ENCODE measurements at places on chromosomes 16 and 17.

DNA sequence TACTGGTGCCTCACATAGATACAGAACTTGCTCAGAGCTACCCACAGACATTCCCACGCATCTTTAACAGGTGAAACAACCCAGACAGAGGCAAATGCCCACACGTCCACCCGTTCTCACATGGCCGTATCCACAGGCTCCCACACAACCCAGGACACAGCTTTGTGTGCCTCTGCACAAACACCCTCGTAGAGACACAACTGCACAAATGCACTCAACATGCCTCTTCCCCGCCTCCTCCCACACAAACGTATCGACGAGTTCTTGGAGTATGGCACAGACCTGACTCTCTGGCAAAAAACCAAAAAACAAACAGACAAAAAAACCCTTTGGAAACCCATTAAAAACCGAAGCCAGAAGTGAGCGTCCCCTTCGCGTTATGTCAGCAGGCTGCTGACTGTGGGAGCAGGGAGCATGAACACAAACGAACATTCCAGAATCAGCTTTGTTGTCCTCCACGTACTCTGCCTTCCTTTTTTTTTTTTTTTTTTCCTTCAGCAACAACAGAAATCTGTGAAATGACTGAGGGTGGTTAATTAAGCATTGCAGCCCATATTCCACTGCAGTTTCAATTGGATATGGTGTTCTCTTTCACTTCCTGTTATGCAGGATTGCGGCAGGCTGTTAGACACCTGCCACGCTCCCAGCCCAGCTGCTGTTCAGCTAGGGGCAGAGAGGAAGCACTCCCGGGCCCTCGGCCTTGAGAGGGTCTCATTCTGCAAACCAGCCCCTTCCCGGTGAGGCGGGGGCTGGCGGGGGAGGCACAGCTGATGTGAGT, 313.7 kb downstream of the MAF start:
- no peak for DNase-seq

- DNase-seq = no peak
Observed at GRCh38 chr17:71200597-71200996, 920.2 kb upstream of the SOX9 start.

DNA sequence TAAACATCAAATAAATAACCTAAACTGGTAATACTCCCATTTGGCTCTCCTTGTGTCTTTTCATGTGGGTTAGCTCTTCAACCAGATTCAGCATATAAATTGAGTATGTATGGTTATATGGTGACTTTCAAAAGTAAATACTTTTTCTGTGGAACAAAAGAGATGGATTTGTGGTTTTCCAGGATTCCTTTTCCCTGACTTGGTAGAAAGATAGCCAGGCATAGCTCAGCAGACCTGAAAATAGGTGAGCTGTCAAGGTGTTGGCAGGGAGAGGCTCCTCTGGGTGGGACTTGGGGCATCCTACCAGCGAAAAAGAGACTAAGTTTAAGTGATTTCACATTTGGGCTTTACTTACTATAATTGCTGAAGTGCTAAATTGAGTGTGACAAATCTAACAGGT, 80.3 kb downstream of the FTO start:
- DNase-seq = no peak

DNA sequence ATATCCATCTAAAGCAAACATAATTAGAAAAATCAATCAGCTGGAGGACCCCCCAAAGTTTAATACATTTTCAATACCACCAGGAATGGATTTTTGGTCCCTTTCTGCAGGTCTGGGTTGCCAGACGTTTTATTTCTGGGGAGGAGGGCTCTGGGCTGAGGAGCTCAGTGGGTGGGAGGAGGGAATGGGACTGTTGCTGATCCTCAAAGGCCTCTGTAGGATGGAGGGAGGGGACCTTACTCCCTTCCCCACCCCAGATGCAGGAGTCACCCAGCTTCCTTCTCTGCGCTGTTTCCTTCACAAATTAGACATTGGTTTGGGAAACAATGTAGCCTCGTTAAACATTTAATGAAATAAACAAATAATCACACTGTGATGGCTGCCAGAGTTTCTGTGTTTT, 6.6 kb downstream of the RND2 start:
- no peak for DNase-seq

DNA sequence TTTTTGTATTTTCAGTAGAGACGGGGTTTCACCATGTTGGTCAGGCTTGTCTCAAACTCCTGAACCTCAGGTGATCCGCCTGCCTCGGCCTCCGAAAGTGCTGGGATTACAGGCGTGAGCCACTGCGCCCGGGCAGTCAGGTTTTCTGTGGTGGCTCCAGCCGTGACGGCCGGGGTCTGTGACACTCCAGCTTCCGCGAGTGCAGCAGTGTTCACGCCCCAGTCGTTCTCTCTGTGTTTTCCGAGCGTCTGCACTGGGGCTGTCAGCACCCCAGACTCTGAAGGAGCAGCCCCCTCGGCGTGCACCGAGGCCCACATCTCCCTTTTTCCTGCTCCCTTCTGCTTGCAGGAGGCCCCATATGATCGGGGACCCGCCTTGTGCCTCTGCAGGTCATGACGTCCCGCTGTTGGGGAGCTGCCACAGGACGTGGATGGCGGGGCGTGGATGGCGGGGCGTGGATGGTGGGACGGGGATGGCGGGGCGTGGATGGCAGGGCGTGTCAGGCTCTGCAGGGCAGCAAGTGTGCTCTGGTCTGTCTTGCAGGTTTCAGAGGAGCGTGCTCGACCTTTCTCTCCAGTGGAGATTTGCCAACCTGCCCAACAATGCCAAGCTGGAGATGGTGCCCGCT, 5.7 kb downstream of the ASPSCR1 start:
- DNase-seq = no peak

DNA sequence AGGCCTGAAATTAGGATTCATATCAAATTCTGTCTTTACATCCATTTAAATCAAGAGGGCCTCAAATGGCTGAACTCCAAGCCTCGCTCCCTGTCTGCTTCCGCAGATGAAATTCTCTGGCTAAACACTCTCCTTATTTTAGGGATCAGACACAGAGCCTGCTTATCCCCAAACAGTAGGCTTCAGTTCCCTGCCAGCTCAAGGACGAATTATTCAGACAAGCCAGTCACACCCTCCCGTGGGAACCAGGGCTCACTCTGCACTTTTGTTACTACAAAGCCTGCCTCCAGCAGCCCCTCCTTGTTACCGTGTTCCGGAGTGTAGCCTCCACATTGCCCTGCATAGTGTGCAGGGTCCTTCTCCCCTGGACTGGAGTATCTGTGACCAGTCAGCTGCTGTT, 46.6 kb upstream of the LCMT1 start:
- DNase-seq = no peak

DNA sequence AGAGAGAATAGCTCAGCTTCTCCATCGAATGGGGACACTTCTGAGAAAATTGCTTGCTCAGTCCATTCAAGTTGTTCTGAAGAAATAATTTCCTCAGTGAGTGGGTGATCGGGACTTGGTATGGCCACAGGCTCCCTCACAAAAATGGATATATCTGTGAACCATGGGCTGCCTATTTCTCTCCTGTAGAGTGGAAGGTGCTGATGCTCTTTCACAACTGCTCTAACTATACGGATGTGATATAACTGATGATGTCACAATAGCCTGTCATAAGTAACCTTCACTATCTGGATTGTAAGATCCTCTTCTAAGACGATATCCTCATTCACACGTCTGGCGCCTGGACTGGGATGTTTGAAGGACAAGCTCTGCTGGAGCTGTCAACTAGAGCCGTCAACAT, 4.7 kb upstream of the CCL18 start:
- DNase-seq = no peak

DNA sequence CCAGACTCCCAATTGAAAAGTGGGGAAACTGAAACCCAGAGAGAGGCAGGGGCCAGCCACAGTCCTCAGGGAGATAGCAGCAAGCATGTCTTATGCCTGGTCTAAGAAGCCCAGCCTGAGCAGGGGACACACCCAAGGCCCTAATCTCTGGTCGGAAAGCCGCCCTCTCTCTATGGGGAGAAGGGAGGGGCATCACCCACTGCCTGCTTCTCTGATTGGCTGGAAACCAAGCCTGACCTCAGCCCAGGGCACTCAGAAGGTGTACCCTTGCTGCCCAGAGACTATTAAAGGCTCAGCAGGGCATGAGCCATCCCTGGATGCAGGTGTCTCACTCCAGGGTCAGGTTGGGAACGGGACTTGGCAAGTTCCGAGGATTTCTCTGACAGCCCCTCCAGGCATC, 5.7 kb upstream of the KRT13 start:
- DNase-seq = no peak

DNA sequence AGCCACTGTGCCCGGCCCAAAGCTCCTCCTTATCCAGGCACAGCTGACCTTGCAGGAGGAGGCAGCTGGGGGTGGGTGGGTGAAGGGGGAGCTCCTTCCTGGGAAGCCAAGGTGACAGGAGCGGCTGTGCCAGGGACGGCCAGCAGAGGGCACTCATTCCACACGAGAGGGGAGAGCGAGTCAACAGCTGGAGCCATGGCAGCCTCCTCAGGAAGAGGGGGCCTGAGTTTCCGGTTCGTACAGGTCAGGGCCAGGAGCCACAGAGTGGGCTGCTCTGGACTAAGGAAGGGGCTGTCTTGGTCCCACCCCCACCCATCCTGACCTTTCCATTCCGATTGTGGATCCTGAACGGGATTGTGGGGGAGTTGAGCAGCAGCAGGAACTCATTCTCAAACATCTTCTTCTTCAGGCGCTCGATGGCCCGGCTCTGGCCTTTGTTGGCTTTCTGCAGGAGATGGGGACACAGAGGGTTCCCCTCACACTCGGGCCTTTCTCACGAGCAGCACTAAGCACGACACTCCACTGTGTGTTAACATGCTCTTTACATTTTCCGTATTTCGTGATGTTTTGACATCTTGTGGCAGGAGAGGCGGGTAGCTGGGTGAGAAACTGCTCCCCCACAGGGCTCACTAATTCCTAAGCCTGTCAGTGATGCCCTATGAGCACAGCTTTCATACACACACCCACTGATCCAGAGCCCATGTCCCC, 61.6 kb downstream of the TIMM22 start:
- no peak for DNase-seq

DNA sequence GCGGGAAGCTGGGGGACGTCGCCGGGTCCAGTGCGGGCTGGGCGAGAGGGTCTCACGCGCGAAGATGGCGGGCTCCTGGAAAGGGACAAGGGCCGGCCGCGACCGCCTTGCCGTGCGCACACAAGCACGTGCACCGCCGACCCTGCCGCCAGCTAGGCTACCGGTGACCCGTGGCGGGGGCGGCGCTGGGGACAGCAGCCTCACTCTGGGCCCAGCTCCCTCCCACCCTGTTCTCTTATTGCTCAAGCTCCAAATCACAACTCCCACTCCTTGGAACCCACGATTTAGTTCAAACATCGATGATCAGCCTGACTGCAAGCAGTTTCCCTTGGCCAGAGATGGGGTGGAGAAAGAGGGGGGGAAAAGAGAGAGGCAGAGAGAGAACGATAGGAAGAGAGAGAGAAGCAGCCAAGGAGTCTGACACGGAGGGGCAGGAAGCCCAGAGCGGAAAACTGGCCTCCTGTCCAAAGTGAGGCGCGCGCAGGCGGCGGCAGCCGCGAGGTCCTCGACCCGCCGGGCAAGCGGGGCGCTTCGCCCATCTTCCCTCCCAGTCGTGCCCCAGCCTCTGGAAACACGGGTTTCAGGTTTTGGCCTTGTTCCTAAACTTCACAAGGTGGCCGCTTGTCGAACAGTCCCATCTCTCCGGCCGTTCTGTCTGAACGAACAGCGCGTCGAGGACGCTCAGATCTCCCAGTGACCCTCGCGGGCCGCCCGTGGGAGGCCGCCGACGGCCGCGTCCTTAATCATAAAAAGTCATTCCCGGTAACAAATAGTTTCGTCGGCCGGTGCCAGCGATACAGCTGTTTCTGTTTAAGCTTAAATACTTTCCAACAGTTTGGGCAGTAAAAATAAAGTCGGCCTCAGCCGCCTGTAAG, 1.7 kb upstream of the CBX8 start:
- no peak for DNase-seq

GRCh38 chr17:968812-969730, 10.5 kb downstream of the NXN start:
- no peak for DNase-seq

- DNase-seq = no peak
Observed at GRCh38 chr17:10112962-10113361, 85.4 kb downstream of the GAS7 start.

GRCh38 chr17:29911641-29912177, 18.3 kb downstream of the SSH2 start:
- no peak for DNase-seq

GRCh38 chr17:49567871-49568694, 7.6 kb upstream of the NXPH3 start:
- no peak for DNase-seq

GRCh38 chr16:3739636-3740035, 22.3 kb upstream of the TRAP1 start:
- no peak for DNase-seq

- no peak for DNase-seq
Observed at GRCh38 chr16:49455181-49455990, 81.8 kb downstream of the C16orf78 start.

GRCh38 chr16:88613293-88613692, 25.1 kb upstream of the IL17C start:
- DNase-seq = no peak

GRCh38 chr17:4833941-4834680, 971 bp downstream of the MINK1 start:
- DNase-seq = no peak

DNA sequence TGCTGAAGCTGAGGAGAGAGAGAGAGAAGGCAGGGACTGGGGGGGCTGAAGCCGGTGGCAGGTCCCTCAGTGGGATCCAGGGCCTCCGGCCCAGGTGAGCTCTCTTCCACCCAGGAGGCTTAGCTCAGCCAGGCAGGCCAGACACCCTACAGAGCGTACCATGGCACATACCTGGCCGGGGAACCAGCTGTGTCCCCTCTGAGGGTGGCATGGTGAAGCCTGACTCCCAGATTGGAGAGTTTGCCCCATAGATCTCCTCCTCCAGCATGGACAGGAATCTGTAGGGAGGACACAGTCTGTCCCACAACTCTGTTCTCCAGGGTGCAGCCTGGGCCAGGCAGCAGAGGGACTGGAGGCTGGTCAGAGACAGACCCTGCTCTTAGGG, 3.0 kb downstream of the KAT2A start:
- no peak for DNase-seq

- DNase-seq = no peak
Observed at GRCh38 chr16:3020604-3021448, 658 bp downstream of the TNFRSF12A start.

DNA sequence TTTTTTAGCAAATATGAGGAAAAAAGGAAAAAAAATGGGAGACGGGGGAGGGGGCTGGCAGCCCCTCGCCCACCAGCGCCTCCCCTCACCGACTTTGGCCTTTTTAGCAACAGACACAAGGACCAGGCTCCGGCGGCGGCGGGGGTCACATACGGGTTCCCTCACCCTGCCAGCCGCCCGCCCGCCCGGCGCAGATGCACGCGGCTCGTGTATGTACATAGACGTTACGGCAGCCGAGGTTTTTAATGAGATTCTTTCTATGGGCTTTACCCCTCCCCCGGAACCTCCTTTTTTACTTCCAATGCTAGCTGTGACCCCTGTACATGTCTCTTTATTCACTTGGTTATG, 1.2 kb upstream of the TMEM88 start:
- DNase-seq = no peak

- DNase-seq = no peak
Observed at GRCh38 chr16:4139968-4140367, 23.7 kb upstream of the ADCY9 start.
